NCI-H524 treated with DMSO at 0.1 percent for 48 hours (cell line): ENCODE measurements at places on chromosomes 4 and X.

DNA sequence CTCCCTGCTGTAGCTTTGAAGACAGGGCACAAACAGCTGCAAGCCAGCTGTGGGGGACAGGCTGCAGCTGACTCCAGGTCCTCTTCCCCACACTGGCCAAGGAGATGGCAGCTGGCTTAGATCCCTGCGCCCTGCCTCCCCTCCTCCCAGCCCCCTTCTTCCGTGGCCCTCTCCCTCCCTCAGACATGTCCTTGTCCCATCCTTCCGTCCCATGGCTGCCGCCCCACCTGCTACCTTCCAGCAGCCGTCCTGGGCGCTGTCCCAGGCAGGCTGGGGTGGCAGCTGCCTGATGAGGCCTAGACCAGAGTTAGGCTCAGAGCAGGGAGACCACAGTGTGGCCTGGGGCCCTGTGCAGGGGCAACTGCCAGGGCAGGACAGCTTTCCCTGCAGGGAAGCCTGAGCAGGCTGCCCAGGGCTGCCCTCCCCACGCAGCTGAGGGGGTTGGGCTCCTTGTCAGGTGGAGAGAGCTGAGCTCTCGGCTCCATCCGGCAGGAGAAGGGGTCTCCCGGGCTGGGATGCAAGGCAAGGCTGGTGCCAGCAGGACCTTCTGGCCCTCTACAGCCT lies 3.3 kb upstream of the BGN start:
- no peak for DNase-seq

DNA sequence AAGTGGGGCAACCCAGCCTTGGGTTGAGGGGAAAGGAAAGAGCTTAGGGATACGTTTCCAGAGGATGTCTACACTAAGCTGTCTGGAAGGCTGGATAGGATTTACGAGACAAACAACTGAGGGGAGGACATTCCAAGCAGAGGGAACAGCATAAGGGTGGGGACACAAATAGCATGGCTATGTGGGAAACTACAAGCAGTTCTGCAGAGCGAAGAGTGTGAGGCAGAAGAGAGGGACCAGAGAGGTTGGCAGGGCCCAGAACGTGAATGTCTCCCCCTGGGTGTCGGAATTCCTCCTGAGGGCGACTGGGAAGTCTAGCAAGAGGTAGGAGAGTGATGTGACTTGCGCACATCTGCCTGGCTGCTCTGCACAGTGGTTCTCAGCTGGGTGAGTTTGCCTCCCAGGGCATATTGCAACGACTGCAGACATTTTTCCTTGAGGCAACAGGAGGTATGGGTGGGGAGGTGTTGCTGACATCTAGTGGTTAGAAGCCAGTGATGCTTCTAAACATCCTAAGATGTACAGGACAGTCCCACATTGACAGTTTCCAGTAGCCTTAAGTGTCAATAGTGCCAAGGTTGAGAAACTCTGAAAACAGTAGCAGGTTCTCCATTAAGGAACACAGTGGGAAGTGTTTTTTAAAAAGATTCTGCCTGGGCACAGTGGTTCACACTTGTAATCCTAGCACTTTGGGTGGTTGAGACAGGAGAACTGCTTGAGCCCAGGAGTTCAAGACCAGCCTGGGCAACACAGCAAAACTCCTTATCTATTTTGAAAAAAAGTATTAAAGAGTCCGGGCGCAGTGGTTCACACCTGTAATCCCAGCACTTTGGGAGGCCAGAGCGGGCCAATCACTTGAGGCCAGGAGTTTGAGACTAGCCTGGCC lies 9.2 kb downstream of the NDUFA1 start:
- DNase-seq: no peak

- no peak for DNase-seq
These were observed 128.9 kb downstream of the UGT8 start for GRCh38 chr4:114727461-114727860.

- no peak for DNase-seq
These were observed 237.6 kb downstream of the FSTL5 start for GRCh38 chr4:161926033-161926828.

DNA sequence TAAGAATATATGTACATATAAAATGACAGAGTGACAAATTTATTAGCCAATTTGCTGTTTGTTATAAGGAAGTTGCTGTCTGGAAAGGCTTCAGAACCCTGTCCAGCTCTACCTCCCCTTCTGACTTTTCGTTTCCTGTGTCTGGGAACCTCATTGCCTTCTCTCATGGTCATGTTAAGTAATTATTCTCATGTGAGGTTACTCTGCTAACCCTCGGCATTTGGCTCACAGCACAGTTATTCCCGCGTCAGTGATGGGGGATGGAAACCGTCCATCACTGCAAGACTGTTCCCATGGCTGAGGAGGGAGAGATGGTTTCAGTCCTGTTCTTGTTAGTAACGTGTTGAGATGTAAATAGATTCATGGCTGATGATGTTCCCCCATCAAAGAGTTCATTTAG lies 11.9 kb downstream of the EDNRA start:
- no peak for DNase-seq

GRCh38 chr4:140854168-140854567 lies 98.0 kb upstream of the TBC1D9 start:
- DNase-seq: no peak

GRCh38 chrX:69543572-69543971 lies 39.4 kb downstream of the NALF2 start:
- no peak for DNase-seq

GRCh38 chr4:102557636-102558035 lies 56.5 kb downstream of the NFKB1 start:
- DNase-seq: no peak

DNA sequence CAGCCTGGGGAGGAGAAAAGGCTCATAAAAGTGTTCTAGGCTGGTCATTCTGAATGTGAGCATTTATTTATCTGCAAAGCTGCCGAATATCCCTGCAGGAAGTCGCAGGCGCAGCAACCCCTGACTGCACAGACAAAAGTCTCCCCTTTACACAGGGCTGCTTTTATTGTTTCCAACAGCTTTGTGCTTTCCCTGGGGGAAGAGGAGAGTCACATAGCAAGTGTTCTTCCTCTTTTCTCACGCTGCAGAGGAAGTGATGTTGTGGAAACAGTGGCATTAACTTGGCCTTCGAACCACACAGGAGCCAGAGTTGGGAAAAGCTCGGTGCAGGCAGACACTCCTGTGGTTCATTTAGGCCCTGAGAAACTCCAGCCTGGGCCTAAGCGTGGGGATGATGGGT lies 81.5 kb upstream of the BCOR start:
- DNase-seq: no peak

DNA sequence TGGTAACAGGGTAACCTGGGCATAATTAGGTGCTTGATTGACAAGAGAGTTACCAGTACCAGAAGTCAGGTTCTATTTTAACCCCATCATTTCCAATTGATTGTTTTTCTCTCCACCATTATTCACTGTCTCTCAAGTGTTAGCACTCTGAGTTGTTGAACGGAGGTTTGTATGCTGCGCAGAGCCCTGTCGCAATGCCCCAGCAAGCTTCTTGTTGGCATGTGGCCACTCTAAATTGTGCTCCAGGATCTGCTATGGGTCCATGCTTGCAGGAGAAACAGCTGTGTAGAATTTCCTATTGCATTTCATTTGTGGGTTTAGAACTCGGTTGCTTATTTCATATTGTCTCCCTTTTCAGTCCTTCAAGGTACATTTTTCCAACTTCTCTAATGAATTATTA lies 98.2 kb downstream of the KLHL8 start:
- no peak for DNase-seq

DNA sequence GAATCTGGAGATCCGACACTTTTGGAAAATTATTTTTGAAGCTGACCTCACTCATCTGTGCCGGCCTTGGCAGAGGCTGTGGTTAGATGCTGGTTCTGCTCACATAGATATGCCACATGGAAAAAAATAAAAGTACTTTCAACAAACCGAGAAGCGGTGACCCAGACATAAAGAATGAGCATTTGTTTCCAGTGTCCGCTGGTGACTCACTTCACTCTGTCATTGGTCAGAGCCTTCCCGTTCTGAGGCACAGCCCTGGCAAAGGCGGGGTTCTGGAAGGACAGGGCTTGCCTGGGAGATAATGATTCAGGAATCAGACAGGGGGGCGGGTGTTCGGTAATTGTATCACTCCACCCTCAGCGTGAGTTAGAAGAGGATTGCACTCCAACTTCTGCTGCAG lies 172.4 kb upstream of the MXRA5 start:
- no peak for DNase-seq

GRCh38 chrX:154732421-154733065 lies 18.3 kb downstream of the GAB3 start:
- DNase-seq: no peak
